ENCODE measurements at places on chromosomes 7 and 10.
A peak's percentile ranks its signal among the peaks of the same experiment; 100 is the strongest.

DNA sequence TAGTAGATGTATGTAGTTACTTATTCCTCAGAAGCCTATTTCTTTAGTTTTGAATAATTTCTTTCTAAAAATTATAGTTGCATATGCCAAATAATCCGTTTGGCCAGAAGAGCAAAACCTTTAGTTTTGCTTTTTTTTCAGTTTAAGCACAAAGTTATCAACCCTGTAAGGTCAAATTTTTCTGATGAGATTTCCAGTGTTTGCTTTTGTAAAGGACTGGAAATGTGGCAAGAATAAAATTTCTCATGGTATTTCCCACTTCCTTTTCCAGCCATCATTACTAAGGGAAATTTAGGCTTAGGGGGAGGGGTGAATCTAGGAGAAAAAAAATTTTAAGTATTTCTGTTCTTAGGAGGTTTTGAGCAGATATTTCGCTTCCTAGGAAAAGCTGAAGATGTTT lies 7.6 kb downstream of the CALD1 start:
- DNase-seq, result peak; percentile 64

DNA sequence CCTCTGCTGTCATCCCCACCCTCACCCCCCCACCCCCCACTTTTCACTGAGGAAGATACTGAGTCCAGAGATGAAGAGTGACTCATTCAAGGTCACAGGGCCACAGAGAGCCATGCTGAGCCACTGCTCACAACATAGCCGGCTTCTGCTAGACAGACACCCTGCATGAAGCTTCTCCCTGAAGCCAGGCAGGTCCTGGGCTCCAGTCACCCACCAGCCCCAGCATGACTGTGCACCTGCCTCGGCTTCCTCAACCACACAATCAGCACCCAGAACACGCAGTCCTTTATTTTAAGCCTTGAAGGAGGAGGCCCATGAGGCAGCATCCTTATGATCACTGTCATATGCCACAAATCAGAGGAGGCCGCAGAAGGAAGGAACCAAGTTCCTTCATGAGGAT lies 19.2 kb upstream of the PRKAG2 start:
- no peak for DNase-seq

DNA sequence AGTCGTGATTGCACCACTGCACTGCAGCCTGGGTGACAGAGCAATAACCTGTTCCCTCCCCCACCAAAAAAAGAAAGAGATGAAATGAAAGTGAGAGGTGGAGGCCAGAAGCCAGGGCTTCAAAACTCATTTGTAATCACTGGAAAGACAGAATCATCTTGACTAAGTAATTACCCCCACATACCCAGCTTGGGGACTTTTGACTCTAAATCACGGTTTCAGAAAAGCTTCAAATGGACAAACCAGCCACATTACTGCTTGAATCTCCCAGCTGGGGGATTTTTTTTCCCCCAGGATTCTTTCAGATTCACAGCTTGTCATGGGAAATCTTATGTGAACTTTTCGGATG lies 361.0 kb downstream of the FRMD4A start:
- DNase-seq, result no peak

- DNase-seq, result no peak
These were observed 58.4 kb downstream of the MET start for GRCh38 chr7:116730097-116731022.

GRCh38 chr7:19051767-19052375 lies 65.6 kb downstream of the TWIST1 start:
- peak; percentile 52 for DNase-seq

GRCh38 chr7:132078891-132079735 lies 497.2 kb downstream of the PLXNA4 start:
- no peak for DNase-seq

GRCh38 chr10:49242604-49243003 lies 54.4 kb upstream of the TMEM273 start:
- DNase-seq, result no peak

- DNase-seq, result no peak
These were observed 57.3 kb downstream of the HK1 start for GRCh38 chr10:69335613-69336012.

- no peak for DNase-seq
These were observed 102.9 kb downstream of the AOAH start for GRCh38 chr7:36621396-36621795.

DNA sequence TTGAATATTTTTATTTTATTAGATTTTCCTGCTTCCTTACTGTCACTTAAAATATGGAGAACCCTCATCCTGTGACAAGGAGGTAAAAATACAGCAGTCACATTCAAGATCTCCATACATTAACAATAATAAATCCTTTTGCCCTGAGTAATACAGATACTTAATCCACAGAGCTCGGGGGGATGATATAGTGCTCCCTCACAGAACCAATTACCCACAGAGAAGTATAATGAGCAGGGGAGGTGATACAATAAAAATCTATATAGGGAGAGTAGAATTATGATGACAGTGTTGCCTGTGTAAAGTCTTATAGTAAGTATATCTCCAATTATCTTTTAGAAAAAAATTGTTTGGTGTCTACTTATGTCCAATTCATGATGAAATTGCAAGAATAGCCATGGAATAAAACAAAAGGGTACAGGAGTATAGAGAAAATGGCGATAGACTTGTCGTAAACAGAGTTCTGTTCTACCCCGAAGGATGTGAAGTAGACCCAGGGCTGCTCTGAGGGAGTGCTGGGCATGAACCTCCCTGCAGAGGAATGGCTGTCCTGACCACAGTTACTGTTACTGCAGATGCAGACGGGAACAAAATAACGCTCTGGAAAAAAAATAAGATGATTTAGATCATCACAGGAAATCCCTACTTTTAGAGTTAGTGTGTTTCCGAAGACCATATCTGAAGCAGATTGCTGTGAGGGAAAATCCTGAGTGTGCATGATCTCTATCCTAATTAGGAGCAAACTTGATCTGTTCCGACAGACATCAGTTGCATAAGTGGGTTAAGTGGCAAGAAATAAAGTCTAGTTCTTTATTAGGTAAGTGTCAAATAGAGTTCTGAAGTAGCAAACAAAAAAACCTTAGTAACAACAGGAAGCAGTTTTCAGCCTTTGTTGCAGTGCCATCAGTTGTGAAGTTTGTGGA lies 123.7 kb downstream of the KAT6B start:
- peak; percentile 53 for DNase-seq

DNA sequence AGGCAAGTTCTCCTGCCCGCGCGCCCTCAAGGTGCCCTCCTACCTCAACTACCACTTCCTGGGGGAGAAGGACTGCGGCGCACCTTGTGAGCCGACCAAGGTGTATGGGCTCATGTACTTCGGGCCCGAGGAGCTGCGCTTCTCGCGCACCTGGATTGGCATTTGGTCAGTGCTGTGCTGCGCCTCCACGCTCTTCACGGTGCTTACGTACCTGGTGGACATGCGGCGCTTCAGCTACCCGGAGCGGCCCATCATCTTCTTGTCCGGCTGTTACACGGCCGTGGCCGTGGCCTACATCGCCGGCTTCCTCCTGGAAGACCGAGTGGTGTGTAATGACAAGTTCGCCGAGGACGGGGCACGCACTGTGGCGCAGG lies 1.4 kb downstream of the FZD1 start:
- DNase-seq, result no peak

DNA sequence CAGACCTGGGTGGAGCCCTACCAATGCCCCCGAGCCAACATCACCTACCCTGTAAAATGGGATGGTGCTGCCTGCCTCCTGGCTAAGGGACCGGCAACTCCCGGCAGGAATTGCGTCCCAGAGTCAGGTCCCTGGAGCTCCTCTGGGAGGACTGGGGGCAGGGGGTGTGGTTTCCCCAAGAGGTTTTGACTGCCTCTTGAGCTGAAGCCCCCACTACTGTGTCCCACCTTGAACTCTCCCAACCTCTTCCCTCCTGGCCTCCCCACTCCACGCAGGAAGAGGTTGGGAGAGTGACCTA lies 1.3 kb downstream of the SH2B2 start:
- DNase-seq, result no peak

- DNase-seq, result no peak
These were observed 457.4 kb upstream of the GALNT17 start for GRCh38 chr7:70674571-70675010.

GRCh38 chr10:5688587-5688986 lies 3.9 kb downstream of the TASOR2 start:
- DNase-seq, result no peak

DNA sequence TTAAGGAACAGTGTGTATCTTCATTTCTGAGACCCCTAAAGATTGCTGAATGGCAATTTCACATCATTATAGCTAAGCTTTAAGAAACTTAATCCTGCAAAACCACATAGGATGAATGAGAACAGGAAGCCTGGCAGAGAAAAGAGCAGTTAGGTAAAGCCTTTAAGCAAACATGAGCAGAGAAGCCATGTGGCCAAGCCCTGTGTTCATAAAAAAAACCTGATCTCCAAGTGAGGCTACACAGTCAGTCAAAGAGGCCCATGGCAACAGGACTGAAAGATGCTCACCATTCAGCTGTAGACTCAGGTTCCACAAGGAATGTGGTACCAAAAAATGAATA lies 9.3 kb downstream of the LIPA start:
- no peak for DNase-seq

- DNase-seq, result peak; percentile 12
These were observed 101.9 kb upstream of the HGF start for GRCh38 chr7:81871606-81872265.

DNA sequence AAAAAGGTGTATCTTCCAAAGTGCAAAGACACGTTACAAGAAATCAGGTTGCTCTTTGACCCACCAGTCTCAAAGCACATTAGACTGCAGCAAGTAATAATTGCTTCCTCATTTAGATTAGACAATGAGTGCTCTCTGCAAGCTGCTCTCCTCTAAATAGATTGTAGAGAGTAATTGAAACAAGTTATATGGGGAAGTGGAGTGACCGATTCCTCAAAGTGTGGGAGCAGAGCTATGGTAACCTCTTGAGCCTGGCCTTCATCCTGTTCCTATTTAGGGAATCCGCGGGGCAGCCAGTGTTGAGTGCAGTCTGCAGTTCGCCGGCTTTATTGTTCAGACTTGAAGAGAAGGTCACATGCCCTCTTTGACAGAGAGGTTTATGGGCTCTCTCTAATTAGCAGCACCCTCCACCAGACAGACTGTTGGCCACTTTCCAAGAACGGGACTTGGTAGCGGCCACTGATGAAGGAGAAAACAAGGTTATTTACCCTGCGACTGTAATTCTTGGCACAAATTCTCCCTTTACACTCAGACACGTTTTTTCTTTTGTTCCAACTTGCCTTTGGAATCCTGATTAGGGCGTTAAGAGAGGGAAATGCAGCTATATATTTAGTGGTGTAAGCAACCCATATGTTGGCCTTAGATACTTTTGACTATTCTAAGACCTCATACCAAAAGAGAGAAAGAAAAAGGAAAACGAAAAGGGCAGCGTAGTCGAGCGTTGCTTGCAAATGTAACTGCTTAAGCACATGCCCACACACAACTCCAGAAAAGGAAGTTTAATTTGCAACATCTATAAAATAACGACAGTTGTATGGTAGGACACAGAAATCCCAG lies 107.5 kb downstream of the REEP3 start:
- peak; percentile 62 for DNase-seq

GRCh38 chr10:101867931-101868330 lies 24.3 kb upstream of the KCNIP2 start:
- DNase-seq, result peak; percentile 27

DNA sequence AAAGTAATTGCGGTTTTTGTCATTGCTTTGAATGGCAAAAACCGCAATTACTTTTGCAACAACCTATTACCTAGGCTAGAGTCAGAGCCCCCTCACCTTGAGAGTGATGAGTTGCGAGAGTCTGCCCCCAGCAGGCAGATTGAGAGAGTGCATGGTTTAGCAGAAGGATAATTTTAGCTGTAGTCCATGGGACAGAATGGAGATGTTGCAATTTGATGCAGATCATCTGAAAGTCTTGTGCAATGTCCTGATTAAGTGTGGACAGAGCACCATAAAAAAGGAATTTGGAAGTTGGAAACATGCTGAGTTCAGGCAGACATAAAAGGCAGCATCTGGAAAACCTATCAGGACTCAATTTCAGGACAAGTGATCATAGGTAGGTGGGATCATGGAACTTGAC lies 48.7 kb downstream of the GPR141 start:
- no peak for DNase-seq

DNA sequence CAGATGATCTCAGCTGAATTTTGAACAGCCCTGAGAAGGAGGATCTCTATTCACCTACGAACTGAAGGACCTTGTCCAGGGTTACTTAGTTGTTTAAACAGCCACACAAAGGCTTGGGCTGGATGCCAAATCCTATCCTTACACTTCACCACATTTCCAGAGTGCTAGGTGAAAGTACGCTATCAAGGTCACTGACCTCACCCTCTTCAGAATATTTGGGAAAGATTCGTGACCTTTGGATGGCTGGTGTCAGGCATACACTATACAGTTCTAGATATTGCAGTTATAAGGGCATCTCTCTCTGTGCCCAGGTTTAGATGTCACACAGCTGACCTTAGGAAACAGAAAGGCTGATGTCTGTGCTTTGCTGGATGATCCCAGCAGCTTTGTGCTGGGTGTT lies 61.2 kb upstream of the ABLIM1 start:
- no peak for DNase-seq

DNA sequence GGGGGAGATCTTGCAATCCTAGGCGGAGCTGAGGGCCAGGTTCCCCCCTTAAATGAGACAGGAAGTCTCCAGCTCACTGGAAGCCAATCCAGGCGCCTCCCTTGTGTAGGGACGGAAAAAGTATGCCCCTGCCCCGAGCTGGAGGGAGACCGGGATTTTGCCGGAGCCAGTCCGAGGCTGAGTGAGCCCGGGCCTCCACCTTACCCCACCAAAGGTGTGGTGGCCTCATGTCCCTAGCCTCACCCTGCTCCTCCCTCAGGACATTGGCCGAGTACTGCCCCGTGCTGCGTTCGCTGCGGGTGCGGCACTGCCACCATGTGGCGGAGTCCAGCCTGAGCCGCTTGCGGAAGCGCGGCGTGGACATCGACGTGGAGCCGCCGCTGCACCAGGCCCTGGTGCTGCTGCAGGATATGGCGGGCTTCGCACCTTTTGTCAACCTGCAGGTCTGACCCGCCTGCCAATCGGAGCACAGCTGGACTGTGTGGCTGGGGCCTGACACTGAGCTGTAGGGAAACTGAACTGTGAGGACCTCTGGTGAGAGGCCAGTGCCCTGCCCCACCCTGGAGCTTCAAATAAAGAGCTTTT lies 2.0 kb downstream of the FBXL15 start:
- DNase-seq, result peak; percentile 74

DNA sequence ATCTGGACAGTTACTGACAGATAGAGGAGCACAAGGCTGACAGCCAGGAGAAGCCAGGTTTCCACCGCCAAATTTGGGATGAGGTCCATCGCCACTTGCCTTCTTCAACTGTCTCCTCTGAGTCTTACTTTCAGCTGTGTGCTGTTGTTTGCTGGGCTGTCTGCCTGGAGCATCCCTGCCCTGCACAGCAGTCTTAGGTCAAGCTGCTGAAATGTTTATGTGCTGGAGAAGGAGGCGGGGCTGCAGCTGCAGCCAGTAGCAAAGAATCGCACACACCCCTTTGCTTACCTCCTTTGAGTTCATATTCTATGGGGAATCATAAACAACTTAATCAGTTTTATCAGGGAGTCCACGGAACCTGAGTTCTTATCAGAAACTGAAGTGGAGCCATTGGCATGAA lies 20.1 kb upstream of the CYP3A5 start:
- DNase-seq, result no peak

DNA sequence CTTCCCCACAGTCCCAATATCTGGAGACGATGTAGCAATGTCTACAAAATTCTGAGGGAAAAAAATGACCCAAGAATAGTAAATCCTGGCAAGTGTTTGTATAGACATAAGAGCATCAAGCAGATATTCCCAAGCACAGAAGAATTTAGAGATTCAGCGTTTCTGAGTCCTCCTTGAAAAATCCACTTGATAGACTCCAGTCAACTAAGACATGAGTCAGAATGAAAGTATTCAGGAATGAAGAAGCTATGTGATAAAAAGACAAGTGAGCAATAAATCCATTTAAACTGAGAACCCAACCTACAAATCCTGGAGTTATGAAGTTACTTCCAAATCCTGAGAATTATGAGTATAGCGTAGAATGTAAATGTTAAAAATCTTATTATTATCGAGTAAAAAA lies 86.1 kb upstream of the NPY start:
- peak; percentile 73 for DNase-seq
